ENCODE measurements at places on chromosomes 4 and X. TPM values are rescaled to one million over a fixed set of nuclear protein-coding genes. Genes with fewer than 3 reads are reported as not detected.

NOX1 gene
- 1.3 TPM for total RNA-seq

WDR1 gene
- total RNA-seq = 107 TPM

MAGEB3 gene
- total RNA-seq = not detected

LRIT3 gene
- 0.16 TPM for total RNA-seq

ZNF182 gene
- total RNA-seq = 11.3 TPM

SAGE1 gene
- total RNA-seq = not detected

CXCL3 gene
- total RNA-seq = not detected

CT45A3 gene
- total RNA-seq = not detected

SLC34A2 gene
- total RNA-seq = 0.58 TPM

KCNE5 gene
- 1.5 TPM for total RNA-seq

UTP3 gene
- total RNA-seq = 17.5 TPM

TLR1 gene
- total RNA-seq = 17.2 TPM

AMELX gene
- total RNA-seq = not detected

AWAT2 gene
- total RNA-seq = not detected

MGAT4D gene
- not detected for total RNA-seq

SAT1 gene
- total RNA-seq = 130 TPM

BMX gene
- 4.8 TPM for total RNA-seq

ARAP2 gene
- total RNA-seq = 34.1 TPM

SHISA3 gene
- 2.1 TPM for total RNA-seq

ITIH6 gene
- 0.05 TPM for total RNA-seq

MAGEA2 gene
- total RNA-seq = not detected

RAI2 gene
- 4.7 TPM for total RNA-seq

ATP2B3 gene
- 0.69 TPM for total RNA-seq

MAOB gene
- total RNA-seq = 12.3 TPM

FGF16 gene
- total RNA-seq = 0.69 TPM

ANXA3 gene
- 29.1 TPM for total RNA-seq

ARX gene
- total RNA-seq = not detected

Data from urinary bladder (tissue), 4 donors.